ENCODE measurements at places on chromosomes 2 and 18.

DNA sequence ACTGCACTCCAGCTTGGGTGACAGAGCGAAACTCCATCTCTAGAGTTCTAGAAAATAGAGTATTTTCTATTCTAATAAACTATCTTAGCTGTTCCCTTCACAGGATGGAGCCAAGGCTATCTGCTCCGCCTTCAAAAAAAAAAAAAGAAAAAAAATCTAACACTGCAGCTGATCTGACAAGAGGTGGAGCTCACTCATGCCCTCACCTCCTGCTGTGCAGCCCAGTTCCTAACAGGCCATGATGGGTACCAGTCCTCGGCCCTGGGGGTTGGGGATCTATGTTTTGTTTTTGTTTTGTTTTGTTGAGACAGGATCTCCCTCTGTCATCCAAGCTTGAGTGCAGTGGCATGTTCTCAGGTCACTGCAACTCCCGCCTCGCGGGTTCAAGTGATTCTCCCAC is 3.0 kb downstream of the WDSUB1 start:
- DNase-seq, result no peak

- DNase-seq, result no peak
Measured at GRCh38 chr2:128394007-128394730, 75.5 kb upstream of the HS6ST1 start.

- DNase-seq, result no peak
Measured at GRCh38 chr2:181915102-181915501, 23.6 kb downstream of the ITPRID2 start.

GRCh38 chr2:3131636-3132326 is 245.8 kb downstream of the EIPR1 start:
- no peak for DNase-seq

DNA sequence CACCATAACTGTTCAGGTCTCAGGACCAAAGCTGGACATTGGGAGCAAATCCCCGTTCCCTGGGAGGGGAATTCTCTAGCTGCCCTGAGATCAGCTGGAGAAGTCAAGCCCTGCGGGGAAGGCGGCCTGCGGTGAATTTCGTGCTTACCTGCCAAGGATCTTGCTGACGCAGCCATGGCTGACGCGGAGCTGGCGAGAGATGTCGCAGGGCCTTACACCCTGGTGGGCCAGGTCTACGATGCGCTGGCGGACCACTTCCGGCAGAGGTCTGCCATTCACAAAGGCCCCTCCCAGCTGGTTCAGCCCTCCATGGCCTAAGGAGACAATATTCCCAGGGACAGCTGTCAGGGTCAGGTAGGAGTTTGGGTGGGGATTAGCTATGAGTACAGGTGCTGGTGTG is 32.1 kb downstream of the PAX8 start:
- DNase-seq, result no peak

Measured in urinary bladder (tissue), 4 donors.